Dermis blood vessel endothelial cell (primary cell): ENCODE measurements at places on chromosomes 12 and 14.

DNA sequence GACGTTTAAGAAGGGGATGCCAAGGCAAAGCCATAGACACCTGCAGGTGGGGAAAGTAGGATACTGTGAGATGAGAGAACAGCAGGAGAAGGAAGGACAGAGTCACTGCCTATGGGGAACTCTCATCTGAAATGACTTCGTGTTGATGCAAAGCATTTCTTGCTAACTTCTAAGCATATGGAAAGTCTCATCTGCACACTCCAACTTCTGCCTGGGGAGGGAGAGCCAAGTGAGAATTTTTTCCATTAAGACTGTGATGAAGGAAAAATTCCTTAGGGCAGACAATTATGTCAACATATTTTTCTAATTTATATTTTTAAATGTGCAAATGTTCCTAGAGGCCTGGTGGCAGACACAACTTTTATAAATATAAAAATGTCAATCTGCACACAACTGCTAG, 115.3 kb downstream of the IPO8 start:
- DNase-seq: no peak

DNA sequence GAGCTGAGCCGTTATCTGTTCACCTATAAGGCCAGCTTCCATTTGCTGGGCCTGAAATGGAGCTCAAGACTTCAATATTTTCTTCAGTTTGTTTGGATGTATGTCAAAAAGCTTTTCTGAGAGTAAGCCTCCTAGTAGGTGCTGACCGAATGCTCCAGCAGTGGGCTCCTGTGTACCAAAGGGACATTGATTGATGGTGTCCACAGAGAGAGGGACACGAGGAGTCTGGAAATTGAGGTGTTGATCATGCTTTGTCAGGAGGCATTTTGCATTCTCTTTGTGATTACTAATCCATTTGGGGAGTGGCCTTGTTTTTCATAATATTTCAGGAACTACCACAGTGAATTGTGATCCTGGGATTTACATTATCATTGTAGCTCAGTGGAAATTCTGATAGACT, 107.7 kb upstream of the SLC38A2 start:
- no peak for DNase-seq

DNA sequence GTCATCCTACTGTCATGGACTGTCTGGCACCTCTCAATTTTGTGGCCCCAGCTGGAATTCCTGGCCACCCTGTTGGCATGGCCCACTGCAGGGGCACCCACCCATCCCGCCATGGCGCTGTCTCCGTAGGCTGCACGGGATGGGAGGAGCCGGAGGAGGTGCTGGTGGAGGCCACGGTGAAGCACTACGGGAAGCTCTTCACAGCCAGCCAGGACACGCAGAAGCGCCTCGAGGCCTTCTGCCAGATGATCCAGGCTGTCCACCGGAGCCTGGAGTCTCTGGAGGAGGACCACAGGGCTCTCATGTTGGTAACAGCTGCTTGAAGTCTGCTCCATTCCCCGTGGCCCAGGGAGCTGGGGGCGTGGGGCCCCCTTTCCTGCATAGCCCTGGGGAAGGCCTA, 3.9 kb downstream of the CCDC197 start:
- no peak for DNase-seq

DNA sequence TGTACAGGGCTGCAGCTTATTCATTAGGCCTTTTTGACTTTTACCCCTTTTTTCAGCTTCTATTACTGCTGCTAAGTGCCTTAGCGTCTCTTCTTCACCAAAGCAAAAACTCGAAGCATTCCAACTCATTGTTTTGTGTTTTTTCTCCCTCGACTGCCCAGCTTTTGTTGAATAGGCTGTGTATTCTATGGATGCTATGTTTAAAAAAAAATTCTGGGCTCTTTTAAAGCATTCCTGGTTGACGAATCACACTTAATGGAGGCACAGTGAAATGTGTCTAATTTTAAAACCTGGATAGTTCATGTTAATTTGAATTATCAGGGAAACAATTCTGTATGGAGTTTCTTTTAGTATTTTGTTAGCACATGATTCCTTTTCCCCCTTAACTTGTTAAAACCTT, 29.7 kb downstream of the KTN1 start:
- DNase-seq: peak; percentile 57

DNA sequence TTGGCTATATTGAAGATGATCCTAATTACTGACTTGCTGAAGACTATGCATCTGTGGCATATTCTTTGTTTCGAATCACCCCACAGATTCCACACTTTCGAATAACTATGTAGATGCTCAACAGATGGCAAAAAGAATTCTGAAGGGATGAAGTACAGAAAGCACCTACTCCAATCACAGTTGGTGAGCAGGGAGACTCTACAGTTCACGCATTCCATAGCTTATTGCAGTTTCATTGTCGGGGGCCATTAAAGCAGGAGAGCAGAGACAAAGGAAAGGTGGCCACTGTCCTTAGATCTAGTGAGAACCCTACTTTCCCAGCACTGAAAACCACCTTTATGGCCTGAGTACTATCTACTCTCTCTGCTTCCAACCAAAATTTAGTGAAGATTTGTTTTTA, 191.9 kb downstream of the STXBP6 start:
- DNase-seq: no peak

- DNase-seq: no peak
Measured at GRCh38 chr12:124040737-124041136, 67.7 kb downstream of the ZNF664 start.

DNA sequence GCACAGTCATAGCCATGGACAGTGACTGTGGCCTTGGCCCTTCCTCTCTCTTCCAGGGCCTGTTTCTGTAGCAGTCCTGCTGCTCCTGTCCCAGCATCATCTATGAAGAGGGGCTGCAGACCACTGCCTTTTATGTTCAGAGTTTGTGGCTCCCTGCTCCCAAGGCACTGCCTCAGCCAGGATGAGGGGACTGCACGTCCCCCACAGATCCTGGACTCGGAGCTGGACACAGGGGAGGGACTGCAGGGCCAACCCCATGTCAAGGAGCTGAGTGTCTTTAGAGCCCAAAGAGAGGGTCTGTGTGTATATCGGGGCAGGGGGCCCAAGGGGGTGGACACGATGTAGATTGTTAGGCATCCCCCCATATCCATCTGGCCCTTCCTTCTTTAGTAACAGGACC, 60.6 kb upstream of the DIO3 start:
- no peak for DNase-seq

DNA sequence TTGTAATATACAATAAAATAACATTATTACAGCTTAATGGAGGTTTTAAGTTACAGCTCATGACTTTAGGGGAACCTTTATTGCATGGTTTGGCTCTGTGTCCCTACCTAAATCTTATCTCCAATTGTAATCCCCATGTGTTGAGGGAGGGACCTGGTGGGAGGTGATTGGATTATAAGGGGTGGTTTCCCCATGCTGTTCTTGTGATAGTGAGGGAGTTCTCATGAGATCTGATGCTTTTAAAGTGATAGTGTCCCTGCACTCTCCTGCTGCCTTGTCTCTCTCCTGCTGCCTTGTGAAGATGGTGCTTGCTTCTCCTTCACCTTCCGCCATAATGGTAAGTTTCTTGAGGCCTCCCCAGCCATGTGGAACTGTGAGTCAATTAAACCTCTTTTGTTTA, 132.1 kb upstream of the SYT1 start:
- DNase-seq: no peak

DNA sequence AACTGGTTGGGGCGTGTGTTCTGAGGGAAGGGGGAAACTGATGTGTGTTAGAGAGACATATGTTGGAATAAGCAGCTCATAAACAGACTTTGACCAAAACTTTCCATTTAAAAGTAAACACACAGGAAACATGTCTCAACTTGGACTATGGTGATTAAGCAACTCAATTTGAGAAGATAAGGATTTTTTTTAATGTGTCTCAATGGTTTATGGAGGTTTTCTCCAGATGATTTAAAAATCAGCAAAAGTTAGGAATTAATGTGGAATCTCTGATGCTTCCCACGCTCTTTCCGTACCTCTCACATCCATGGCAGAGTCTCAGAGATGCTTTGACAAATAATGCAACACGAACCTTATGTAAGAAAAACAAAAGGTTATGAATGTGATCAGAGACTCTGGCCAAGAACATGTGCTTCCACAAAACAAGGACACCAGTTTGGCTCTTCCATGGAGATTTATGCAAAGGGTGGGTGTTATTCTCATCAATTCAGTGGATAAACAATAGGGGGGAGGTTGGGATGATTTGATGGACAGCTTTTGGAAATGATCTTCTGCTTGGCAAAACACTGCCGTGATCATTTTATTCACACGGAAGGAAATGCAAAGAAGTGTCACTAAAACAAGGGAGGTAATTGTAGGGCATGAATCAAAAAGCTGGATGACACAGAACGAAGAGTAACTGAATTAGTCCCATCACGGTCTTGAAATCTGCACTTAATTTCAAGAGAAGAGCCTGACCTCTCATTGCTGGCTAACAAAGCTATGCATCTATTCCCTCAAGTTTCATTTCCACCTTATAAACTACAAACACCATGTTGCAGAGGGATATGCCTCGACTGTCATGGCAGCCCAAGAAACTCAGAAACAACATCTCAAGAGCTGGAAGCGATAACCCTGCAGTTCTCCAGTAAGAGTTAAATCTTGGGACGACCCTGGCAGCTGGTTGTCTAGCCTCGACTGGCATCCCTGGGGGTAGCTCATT, 76.5 kb downstream of the FOXN3 start:
- DNase-seq: peak; percentile 15

DNA sequence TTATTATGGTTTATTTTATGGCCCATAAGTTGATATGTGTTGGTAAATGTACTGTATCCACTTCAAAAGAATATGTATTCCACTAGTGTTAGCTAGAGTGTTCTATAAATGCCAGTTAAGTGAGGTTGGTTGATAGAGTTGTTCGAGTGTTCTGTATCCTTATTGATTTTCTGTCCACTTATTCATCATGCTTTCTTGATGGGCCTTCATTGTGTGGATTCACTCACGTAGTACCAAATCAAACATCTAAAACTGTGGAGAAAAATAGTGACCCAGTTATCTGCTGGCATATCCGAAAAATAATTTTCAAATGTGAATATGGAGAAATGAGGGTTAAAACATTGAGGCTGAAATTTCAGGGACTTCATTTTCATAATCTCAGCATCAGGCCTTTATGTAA, 230.4 kb downstream of the TRHDE start:
- DNase-seq: no peak

GRCh38 chr12:99454539-99455172, 192.9 kb upstream of the GARIN6 start:
- no peak for DNase-seq

DNA sequence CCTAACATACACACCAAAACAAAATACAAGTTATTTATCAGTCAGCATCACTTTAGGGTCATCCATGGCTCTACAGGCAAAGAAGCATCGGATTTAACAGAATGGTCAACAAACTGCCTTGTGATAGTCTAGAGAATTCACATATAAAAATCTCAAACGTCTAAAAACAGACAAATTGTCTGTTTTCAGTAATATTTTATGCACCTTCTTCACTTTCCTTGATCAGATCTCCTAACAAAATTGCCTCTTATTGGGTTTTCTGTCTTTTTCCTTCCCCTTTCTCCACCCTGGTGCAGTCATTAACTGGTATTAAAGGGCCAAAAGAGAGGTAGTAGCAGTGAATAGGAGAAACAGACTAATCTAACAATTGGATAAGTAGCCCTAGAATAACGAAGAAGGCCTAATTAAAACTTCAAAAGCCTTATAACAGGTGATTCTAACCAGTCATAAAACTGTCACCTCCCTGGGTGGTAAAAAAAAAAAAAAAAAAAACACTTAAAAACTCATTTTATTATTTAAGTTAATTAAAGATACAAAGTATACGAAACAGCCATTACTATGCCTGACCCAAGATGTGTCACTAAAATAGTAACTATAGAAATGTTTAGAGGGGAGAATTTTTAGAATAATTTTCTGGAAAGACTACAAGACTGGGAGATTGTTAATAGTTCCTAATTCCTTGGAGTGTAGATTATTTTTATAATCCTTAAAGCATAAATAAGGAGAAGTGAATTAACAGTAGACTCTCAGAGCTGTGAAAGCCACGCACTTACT, 1.5 kb downstream of the KIF21A start:
- DNase-seq: no peak

GRCh38 chr12:98126637-98127335, 388.6 kb upstream of the TMPO start:
- DNase-seq: peak; percentile 72

- no peak for DNase-seq
Measured at GRCh38 chr12:2566161-2566560, 228.6 kb upstream of the FKBP4 start.

DNA sequence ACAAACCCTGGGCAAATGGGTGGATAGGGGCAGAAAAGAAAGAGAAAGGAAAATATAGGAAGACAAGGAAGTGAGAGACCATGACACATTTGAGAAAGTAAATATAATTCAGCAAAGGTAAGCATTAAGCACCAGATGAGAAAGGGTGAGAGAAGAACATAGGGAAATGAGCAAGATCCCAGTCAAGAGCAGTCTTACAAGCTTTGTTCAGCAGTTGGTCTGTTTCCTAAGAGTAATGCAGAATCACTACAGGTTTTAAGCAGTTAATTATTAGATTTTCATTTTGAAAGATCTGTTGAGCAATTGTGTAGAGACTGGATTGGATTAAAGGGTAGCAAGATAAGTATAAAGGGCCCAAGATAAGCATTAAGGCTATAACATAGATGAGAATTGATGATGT, 146.3 kb downstream of the PLCZ1 start:
- DNase-seq: no peak

GRCh38 chr12:112179916-112180315, 54.6 kb downstream of the TRAFD1 start:
- no peak for DNase-seq

DNA sequence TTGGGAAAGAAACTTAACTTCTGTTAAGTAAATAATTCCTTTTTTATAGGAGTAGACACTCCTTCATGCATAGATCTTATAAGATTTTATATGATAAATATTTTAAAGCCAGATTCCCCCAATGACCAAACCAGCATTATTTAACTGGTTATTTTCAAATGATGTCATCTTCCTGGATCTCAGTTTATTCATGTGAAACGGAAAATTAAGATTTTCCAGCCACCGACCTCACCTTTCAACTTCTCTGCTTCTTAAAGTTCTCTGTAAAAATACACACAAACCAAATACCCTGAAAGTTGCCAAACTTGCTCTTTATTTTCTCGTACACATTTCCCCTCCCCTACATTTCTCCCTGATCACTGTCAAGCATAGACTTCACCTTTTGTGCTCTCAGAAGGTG, 364.2 kb downstream of the GALC start:
- no peak for DNase-seq

GRCh38 chr12:132886529-132887477, 602 bp downstream of the CHFR start:
- DNase-seq: peak; percentile 30

- no peak for DNase-seq
Measured at GRCh38 chr14:99357916-99358390, 86.0 kb upstream of the BCL11B start.

DNA sequence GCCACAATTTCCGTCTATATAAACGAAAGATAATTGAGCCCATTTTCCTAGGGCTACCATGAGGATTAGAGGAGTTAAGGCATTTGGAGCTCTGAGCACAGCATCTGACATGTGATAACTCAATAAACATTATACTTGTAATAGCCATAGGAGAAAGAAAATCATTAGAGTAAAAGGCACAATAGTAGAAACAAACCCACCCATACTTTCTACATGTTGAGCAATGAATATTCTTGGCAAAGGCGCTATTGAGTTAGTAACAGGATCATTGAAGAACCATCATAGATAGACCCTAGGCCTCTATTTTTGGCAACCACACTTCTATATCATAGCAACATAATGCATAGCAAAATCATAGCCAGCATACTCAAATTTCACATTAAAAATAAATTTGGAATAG, 664.1 kb downstream of the NOVA1 start:
- no peak for DNase-seq
